AG04450 (cell line): ENCODE measurements at places on chromosomes 2 and 18. TPM values are rescaled to one million over a fixed set of nuclear protein-coding genes. Genes with fewer than 3 reads are reported as not detected.

DNA sequence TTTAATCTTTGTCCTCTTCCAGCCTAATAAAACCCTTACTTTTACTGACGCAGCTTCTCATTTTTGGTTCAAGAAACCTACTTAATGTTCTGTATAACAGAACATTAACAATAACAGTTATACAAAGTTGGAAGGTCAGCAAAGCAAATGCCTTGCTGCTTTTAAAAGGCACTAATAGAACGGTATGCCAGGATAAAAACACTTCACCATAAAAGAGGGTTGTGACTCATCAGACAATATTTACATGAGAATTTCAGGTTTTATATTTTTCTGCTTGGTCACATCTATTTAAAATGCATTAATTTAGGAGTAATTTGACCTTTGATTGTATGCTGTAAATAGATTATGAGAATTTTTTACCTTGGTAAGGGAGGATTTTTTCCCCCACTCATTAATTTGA, 3.0 kb downstream of the KLHL41 start:
- no peak for DNase-seq

- DNase-seq = peak; percentile 30
Measured at GRCh38 chr2:1886405-1886992, 142.2 kb upstream of the PXDN start.

GAD1 gene
- polyA plus RNA-seq = not detected in 2 replicates

ASIC4 gene
- not detected in 2 replicates for polyA plus RNA-seq

DNA sequence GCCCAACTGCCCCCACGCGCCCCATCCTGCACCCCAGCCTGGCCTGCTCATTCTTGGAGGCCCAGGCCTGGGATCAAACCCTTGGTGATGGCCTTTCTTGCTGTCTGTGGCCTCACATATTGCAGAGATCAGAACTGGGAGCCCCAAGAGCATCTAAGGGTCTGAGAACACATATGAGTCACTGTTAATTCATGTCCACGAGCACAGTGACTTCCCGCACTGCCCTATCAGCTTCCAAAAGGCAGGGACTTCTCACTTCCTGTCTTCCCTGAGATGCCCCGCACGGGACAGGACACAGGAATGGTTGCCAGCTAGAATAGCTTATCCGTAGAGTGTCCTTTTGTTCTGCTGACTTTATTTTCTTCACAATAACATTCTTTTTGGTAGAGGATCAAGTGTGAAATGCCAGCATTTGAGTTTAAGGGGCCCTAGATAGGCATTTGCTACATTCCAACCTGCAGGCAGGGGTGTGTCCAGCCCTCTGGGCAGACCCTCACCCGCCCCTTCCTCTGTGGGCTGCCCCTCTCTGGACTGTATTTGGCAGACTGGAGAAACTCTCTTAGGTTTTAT, 21.1 kb upstream of the CELF4 start:
- DNase-seq = no peak

DNA sequence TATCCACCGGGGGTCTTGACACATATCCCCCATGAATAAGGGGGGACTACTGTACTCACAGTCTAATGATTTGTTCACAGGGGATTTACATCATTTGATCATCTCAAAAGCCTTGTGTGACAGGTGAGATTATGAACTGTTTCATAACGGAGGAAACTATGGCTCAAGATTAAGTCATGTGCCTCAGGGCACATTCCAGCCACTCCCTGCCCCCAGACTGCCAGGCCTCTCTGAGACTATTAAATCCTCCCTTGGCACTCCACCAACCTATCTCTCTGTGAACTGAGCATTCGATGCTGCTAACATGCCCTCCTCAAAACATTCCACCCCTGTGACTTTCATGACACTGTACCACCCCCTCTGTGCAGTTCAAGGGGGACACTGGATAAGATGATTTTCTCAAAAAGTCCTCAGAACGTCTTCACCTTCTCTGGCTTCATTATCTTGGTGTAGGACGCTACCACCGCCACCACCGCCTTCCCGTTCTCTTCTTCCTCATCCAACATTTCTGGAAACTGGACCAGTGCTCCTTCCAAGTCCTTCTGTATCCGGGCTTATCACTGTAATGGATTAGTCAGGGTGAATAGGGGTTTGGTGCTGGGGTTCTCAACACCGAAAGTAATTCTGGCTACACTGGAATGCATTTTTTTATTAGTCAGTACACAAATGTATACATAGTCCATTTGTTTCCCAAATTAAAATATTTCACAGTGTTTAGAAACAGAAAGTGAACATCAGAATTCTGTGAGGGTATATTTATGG, 169.6 kb downstream of the KCNS3 start:
- DNase-seq = no peak

NGEF gene
- 0.07 and 0.10 TPM in 2 replicates for polyA plus RNA-seq

DNA sequence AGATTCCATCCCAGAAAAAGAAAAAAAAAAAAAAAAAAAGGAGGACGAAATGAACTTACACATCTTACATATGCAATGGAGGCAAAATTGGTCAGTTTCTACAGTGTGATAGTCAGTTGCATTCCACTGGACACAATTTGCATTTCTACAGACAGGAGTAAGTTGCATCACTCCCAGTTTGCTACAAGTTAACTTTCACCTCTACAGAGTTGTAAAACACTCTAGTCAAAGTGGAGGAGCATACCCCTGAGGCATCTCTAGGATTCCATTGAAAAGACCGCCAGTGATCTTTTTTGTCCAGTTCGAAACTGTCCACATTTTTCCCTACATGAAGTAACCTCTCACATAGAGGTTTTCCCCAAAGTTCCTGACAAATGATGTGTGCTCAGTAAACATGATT, 202.8 kb downstream of the VAPA start:
- no peak for DNase-seq

DNA sequence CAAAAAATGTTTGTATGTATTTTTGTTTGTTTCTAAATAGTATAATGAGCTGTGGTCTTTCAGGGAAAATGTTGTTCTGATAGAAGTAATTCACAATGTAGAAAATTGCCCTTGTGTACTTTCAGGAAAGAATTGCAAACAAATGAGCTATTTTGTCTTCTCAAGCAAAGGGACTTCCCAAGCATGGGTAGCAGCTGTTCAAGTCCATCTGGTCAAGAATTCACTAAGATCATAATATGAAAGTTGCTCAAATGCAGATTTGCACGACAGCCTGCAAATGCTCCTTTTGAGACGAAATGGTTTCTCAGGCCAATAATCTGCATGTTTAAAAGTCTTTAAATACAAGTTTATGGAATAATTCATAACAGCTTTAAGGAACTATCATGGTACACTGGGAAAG, 51.9 kb upstream of the HNMT start:
- no peak for DNase-seq

GRCh38 chr2:179129574-179130238, 79.8 kb upstream of the CCDC141 start:
- DNase-seq = no peak

DNA sequence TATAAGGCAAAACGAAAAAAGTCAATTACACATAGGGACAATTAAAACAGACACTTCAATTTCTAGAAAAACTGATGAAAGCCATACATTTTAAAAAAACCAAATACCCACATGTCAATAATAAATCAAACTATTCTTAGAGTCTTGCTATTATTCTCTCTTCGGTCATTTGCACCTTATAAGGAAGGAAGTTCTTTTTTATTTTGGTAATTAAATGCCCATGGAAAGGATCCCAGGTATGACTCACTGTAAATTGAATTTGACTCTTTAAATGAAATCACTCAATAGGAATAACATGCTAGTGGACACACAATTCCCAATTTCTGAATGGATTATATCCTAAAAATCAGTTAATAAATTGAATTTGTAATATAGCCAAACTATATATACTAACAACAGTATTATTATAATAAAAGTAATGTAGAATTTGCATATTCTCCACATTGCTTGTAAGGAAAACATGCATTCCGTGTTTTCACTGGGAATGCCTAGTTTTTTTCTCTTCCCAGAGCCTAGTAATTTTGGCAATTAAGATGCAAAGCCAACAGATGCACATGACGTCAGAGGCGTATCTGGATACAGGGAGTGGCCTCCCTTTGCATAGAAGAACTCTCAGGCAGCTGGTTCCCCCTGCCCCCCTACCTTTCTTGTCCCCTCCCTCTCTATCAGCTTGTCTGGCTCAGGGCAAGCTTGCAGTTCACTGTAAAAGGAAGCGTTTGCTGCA, 153.5 kb upstream of the PGAP1 start:
- no peak for DNase-seq

TNFRSF11A gene
- not detected in 2 replicates for polyA plus RNA-seq

DNA sequence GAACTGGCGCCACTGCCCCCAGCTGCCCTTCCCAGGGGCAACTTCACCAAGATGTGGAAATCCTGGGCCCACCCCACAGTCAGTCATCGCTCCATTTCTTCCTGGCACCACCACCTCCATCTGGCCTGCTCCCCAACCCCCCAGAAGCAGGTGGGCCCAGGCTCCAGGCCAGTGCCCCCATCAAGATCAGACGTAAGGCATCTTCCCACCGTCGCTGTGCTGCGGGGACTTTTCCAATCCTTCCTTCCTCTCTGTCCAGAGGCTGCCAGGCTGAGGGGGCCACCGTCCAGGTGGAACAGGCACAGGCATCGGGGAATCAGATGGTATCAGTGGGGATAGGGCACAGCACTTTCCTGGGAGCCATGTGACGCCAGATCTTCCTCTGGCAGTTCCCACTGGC, 8.1 kb downstream of the PRLH start:
- DNase-seq = no peak

GRCh38 chr18:59605633-59606192, 91.5 kb downstream of the CCBE1 start:
- no peak for DNase-seq

DNA sequence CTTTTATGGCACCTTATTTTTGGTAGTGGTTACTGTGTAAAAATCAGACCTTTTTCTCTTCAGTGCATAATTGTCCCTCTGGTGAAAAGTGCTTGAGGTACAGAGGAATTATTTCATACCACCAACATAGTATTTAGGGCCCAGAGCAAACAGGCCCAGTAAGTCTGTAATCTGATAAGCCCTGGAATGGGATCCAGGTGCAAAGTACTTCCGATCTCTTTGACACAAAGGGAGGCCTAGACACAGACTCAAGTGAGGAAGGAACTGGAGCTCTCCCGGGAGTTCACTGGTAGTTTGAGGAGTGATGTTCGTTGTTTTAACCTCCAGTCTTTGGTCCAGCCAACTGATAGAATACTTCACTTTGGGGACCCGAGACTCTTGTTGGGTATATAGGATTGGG, 57.4 kb downstream of the RAB31 start:
- DNase-seq = no peak

- no peak for DNase-seq
Measured at GRCh38 chr2:221761260-221761659, 189.2 kb upstream of the EPHA4 start.

DNA sequence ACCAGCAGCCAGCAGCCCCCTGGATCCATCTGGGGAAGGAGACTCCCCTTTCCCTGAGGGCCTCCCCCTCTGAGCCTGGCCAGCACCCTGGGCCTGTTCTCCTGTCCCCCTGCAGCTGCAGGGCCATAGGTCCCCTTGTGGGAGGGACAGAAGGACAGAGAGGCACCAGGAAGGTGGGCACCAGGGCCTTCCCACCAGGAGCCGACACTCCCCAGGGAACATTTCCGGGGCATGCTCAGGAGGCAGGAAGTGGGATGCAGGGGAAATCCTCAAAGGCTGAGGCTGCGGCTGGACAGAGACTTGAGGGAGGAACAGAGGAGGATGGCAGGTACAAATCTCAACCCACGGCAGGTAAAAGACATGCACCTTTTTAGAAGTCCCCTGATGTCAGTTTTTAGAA, 14.4 kb upstream of the DNMT3A start:
- no peak for DNase-seq

- DNase-seq = no peak
Measured at GRCh38 chr2:3137651-3138300, 239.8 kb downstream of the EIPR1 start.

- no peak for DNase-seq
Measured at GRCh38 chr18:58263055-58263957, 219.3 kb downstream of the NEDD4L start.

DNA sequence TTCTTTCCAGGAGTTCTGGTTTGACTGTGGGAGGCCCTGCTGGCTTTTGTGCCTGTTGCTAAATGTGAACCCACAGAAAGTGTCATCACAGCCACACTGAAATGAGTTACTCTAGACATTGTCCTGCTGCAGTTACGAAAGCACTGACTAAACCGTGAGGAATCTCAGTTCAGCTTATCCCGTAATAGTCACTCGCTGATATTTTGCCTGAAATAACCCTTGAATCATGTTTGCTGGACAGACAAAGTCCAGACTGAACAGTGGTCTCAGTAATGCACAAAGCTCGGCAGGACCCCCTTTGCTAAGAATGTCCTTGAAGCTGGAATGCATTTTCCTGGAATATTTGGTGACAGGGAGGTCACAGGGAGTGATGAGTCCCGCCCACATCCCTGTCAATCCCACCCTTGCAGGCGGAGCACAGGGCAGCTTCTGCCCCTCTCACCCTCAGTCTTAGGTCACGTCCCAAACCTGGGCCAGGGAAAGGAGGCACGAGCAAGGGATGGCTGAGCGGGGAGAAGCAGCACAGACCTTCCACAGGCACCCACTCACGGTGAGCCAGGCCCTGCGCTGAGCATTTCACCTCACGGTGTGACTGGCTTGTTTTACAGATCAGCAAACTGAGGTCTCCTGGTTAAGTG, 53.4 kb downstream of the ADI1 start:
- DNase-seq = peak; percentile 53

COLEC11 gene
- polyA plus RNA-seq = 0.68 and 0.73 TPM in 2 replicates

SP5 gene
- not detected in 2 replicates for polyA plus RNA-seq

DNA sequence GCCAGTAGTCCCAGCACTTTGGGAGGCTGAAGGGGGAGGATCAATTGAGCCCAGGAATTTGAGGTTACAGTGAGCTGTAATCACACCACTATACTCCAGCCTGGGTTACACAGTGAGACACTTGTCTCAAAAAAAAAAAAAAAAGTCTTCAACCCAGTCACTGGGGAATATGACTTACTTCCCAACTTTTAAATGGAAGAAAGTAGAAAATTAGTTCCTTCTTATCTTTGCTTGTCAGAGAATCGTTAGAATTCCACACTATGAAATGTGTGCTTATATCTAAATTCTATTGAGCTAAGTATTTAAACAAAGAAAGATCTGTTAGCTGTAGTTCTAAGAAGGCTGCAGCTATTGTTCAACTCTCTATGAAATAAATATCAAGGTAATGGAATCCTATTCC, 22.4 kb downstream of the DYNC2LI1 start:
- no peak for DNase-seq

EPHA4 gene
- 36.9 and 37.9 TPM in 2 replicates for polyA plus RNA-seq

SLC30A3 gene
- polyA plus RNA-seq = 0.04 and 0.07 TPM in 2 replicates

DNA sequence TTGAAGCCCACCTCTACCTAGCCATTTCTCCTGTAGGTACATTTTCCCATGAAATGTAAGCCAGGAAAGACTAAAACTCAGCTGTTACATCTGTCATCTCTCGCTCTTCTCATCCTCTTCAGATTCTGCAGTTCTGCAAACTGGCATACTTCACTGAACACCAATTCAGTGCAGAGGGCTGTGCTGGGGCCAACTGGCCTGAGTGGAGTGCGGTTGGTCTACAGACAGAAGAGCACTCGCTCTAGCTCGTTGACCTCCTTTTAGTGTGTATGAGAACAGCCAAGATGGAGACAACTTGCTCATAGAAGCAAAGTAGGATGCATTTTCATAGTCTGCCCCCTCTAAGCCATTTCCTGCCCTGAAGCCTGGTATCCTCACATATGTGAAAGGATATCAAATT, 862.6 kb downstream of the BCL11A start:
- DNase-seq = no peak

GRCh38 chr2:23042216-23042906, 342.6 kb upstream of the KLHL29 start:
- DNase-seq = no peak

MPP4 gene
- polyA plus RNA-seq = 8.6 and 9.1 TPM in 2 replicates
